ENCODE measurements at places on chromosomes 5 and 9.

DNA sequence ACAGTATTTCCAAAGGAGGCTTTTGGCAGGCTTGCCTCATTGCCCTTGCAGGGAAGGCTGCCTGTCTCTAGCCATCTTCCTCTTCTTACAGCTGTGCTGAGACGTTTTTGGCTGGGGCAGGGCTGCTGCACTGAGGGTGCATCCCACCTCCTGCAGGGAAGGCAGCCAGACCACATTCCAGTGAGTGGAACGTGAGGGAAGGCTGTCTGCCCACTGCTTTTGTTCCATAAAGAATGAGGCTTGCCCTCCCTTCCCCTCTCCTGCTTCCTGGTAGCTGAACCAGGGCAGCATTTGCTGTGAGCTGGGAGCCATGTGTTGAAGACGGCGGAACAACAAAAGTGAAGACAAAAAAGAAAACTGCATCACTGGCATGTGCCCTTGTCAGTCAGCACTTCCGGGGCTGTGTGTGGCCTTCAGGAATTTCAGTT, 16.8 kb downstream of the MGAT1 start:
- DNase-seq = peak; percentile 73

DNA sequence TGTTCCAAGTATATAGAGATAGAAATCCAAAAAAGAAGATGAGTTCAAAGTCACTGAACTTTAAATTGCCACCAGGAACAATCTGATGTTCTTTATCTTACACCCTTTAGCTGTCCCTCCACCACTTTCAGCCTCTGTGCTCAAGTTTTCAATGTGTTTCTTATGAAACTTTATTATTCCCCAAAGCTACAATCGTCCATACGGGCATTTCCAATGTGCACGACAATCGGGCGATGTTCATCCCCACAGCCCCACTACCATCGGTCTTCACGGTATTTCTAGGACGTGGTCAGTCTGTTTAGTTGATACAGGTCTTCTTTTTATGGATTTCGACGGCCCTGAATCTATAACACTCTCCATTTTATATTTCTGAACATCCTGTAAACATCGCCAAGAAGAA, 238.7 kb upstream of the DAP start:
- DNase-seq = no peak

GRCh38 chr5:122350496-122350895, 38.5 kb downstream of the SNCAIP start:
- DNase-seq = no peak

DNA sequence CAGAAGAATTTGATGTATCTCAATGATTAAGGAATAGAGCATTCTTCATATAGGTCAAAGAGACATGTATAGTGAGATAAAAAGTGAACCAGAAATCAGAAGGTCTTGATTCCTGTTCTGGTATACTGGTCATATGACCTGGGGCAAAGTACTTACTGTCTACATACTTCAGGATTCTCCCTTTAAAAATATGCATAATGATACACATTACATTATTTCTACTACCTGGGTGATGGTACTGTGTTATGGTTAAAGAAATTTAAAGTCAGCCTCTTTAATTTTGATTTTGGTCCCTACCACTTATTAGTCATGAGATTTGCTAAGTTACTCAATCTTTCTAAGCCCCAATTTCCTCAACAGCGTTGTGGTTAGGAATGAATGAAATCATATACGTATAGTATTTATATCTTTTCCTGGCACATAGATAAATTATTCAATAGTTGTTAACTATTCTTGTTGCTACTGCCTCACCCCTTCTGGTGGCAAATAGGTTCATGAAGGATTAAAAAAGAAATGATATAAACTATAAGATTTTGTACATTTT, 984.1 kb downstream of the TLE4 start:
- no peak for DNase-seq

GRCh38 chr5:125611541-125611940, 811.7 kb upstream of the GRAMD2B start:
- DNase-seq = no peak

DNA sequence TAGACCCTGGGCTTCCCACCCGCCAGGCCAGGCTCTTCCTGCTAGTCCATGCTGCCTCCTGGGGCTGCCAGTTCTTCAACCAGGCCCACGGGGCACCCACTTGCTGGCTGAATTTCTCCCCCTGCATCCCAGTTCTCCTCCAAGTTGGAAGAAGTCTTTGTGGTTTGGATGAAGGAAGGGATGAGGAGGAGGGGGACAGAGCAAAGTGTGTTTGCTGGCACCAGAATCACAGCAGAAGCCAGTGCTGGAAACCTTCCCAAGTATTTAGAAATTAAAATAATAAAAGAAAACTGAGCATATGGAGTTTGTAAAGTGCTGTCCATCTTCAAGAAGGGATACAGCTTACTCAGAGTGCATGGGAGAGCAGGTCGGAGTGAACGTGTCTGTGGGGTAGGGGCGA, 19.4 kb upstream of the UNC5A start:
- DNase-seq = no peak

DNA sequence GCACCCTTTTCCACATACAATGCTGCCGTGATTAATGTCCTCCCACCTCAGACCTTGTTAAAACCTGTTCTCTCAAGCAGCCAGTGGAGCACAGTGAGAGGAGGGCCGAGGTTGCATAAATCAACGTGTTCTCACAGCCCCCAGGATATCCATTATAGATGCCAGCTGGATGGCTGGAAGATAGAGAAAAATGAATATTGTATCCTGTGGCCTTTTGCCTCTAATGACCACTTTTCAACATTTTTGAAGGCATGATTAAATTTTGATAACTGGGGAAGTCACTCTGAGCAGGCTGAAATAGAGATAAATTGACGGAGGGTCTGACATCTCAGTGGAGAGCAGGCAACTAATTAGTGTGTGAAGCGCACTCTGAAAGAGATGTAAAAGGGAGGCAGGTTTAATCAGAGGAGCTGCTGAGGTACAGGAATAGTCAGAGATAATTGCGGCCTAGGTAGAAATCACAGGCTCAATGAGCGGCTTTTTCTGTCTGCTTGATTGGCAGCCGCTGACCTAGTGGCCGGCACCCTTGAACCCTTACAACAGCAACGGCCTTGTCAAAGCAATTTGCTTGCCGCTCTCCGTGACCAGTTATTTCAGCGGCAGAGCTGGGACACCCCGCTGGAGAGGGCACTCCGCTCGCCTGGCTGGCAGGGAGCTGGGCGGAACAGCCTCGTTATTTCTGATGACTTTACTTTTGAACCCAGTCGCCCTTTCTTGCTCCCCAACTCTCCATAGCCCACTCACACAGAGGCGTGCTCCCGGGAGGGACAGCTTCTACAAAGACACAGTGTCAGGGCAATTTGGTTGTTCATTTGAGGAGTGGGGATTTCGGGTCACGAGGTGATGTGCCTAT, 560.7 kb downstream of the PSAT1 start:
- peak; percentile 50 for DNase-seq

DNA sequence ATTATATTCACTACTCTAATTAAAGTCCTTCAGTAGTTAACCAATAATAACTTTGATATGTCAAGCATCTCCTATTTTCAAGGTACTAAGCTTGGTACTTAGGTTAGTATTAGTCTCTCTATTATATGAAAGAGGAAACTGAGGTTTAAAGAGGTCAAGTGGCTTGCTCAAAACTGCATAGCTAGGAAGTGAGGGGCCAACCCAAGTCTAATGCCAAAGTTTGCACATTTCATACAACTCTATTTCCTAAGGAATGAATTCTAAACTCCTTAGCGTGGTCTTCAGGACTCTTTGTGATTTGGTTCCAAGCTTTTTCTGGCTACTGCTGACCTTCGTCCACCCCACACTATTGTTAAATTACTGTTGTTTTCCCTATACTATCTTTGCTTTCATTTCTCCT, 9.9 kb upstream of the SHOC1 start:
- DNase-seq = no peak

DNA sequence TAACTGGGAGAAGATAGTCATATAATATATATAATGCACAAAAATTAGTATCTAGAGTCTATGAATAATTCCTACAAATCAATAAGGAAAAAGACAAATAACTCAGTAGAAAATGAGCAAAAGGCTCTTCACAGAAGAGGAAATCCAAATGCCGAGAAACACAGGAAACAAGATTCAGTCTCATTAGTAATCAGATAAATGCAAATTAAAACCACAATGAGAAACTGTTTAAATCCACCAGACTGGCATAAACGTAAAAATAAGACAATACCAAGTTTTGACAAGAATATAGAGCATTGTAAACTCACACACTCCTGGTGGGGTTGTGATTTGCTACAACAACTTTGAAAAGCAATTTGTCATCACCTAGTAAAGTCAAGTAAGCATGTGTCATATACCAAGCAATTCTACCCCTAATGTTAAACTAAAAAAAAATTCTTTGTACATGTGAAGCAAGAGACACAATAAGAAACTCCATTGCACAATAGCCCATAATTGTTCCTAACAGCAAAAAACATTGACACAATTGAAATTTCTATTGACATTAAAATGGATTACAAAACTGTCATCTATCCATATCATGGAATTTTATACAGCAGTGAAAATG, 21.0 kb upstream of the UBLCP1 start:
- DNase-seq = no peak

DNA sequence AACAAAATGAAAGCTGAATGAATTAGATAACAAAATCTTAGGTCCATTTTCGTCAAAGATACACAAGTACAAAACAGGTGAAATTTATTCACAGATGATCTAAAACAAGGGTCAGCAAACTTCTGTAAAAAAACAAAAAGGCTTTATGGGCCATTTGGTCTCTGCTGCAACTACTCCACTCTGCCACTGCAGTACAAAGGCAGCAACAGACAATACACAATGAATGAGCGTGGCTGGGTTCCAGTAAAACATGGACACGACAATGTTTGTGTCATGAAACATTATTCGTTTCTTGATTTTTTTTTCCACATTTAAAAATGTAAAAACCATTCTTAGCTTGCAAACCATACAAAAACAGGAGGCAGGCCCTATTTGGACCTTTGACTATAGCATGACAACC, 71.9 kb downstream of the ECPAS start:
- DNase-seq = no peak

DNA sequence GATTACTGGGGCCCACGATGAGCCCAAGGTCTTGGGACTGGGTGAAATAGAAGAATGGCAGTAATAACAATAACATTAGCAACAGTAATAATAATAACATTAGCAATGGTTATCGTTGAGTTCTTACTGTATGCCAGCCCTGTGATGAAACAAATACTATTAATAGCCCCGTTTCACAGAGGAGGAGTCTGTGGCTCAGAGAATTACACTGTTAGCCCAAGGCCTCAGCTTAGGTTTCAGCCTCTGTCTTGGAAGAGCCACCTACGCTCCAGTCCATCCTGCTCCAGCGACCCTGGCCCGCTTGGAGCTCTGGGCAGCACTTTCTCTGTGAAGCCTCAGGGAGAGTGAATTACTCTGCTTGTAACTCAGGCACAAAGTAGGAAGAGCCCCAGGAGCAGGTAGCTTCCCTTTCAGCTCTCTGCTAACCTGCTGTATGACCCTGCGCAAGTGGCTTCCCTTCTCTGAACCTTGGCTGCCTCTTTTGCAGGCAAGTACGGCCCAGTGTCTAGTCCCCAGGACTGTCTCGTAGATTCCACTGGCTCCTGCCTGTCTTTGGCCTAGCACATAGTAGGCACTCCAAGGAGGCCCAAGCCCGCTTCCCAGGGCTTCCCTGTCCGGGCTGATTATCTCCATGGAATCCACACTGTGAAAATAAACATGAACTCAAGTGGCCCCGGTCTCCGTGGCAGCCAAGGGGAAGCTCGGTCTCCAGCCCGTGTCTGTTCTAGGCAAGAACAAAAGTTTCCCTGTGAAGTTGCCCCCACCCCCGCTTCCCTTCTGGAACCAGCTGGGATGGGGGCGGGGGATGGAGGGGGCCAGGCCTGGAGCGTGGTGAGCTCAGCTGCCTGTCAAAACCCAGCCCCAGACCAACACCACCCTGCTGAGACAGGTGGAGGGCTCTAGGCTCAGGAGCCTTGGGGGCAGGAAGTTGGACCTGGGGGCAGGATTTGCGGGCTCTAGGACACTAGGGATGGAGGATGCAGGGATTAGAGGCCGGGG, 26.2 kb upstream of the LMX1B start:
- peak; percentile 55 for DNase-seq

DNA sequence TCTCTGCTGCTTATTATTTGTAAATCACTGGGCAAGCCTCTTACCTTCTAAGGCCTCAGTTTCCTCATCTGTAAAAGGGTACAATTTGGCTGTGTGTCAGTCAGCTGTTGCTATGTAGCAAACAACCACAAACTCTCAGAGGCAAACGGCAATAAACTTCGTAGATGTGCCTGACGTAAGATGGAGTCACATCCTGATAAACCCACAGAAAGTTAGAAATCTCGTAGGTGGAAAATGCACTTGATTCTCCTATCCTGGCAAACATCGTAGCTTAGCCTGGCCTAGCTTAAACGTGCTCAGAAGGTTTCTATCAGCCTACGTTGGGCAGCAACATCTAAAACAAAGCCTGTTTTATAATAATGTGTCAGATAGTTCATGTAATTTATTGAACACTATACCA, 35.0 kb upstream of the UNC5A start:
- DNase-seq = no peak

- no peak for DNase-seq
These were observed 31.5 kb downstream of the CLINT1 start for GRCh38 chr5:157827423-157827822.

DNA sequence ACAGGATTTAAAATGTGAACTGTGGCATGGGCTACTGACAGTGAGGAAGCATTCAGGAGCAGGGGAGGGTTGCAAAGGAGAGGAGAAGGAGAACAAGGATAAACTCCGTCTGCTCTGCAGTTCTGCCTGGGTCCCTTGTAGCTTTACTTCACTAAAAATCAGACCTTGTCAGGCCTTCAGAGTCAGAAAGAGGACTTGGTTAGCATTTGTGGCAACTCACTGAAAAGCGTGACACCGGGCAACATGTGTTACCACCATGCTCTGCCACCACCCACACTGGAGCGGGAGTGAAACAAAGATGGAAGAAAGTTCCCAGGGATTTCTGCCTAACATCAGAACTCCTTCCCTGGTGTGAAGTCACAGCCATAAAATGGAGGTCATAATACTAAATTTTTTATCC, 19.3 kb downstream of the FYB1 start:
- no peak for DNase-seq

DNA sequence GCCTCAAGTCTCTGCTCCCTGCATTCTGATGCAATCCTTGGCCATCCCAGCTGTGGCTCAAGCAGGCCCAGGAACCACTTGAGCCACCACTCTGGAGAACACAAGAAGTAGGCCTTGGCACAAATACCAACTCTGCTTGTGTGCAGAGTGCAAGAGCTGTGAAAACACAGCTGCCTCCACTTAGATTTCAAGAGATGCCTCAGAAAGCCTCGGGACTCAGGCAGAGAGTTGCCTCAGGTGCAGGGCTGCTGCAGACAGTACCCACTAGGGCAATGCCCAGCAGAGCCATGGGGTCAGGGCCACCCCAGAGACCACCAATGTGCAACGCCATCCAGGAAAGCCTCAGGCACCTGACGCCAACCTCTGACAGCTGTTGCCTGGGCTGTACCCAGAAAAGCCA, 82.4 kb downstream of the FREM1 start:
- DNase-seq = no peak

DNA sequence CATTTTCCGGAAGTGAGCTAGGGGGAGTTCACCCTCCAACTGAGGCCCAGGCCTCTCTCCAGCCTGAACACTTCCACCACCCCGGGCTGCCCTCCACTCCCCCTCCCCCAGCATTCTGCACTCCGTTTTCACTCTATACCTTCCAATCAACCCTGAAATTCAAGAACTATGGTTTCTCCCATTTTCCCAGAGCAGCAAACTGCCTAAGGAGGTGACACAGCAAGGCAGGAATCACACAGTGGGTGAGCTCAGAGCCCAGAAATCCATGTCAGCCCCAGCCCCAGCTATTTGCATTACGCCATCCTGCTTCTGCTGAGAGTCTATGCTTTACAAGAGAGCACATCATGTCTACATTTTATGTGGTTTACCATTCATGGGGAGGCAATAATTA, 11.9 kb downstream of the MSX2 start:
- no peak for DNase-seq
